Naive thymus-derived CD4-positive, alpha-beta T cell (primary cell): ENCODE measurements at places on chromosomes 2 and 18.

DNA sequence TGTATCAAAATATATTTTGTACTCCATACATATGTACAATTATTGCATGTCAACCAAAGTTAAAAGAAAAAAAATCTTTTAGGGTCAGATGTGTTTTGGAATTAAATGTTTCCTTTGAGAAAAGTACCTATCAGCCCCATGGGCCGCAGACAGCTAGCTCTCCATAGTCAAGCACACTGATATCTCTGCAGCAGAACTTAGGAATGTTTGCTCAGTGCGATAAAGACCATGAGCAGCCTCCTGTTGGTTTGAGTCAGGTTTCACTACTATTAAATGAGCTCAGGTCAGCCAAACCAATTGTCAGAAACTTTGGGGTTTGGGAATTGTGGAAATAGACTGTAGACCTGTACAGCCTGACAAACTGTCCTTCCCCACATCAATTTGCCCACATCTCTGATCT, 33.7 kb downstream of the LCT start:
- DNase-seq: no peak

DNA sequence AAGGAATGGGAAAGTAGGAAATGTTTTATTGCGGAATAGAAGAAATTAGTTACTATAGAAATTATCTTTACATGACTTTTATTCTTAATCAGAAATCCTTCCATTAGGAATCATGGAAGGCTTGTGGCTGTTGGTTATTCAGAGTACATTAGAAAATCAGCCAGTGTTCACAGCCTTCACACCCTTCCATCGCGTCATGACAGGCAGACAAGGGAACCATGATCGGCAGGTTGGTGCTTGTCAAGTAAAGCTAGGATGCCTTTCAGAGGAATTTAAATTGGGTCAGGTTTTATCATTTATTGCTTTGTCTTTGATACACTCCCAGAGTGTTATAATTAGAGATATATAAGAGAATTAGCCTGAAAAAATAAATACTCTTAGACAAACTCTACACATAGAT, 400.6 kb downstream of the THSD7B start:
- DNase-seq: no peak

GRCh38 chr2:128284037-128284441, 34.6 kb downstream of the HS6ST1 start:
- DNase-seq: no peak

DNA sequence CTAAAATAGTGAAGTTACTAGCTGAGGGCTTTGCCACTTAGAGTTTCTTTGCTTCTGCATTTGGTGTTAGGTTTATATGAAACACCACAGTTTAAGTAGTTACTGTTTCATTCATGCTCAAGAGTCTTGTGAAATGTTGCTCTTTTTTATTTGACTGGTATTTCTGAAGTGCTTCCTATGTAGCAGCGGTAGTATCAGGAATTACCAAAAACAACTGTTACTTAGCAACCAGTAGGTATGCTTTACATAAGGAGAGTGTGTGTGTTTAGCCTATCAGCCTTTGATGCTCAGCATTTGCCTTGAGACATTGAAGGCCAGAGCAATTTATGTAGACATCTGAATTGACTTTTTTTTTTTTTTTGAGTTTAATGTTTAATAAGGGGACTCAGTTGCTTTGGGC, 3.6 kb downstream of the DIS3L2 start:
- no peak for DNase-seq

GRCh38 chr2:2836343-2837070, 505.4 kb upstream of the MYT1L start:
- DNase-seq: no peak

DNA sequence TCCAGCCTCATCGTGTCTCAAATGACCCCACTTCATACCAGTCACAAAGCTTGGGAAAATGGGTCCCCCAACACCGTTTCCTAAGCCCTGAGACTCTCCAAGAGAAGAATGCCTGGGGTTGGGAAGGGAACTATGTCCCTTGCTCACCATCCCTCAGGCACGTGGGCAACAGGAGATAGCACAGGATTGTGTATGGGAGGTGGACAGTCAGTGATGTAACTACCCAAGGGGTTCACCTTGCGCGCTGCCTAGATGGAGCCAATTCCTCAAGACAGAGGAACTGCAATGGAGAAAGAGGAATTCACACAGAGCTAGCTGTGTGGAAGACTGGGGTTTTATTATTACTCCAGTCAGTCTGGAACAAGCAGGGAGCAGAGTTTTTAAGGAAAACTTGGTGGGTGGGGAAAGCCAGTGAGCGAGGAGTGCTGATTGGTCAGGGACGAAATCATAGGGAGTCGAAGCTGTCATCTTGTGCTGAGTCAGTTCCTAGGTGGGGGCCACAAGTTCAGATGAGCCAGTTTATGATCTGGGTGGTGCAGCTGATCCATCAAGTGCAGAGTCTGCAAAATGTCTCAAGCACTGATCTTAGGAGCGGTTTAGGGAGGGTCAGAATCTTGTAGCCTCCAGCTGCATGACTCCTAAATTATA, 13.8 kb upstream of the CXCR1 start:
- no peak for DNase-seq

DNA sequence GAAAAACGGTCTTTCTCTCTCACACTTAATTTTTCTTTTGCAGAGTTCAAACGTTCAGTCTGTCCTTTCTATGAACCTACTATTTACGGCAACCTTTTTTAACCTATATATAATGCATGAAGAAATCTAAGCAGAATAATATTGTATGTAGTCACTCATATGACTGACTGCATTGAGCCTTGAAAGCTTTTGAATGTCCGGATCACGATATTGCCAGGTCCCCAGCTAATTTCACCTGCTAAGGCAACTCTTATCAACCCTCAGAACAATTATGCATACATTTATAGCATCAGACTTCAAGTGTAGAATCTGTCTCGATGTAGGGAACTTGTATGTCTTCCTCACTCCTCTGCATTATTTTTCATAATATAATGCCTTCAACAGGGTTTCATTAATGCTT, 1083.8 kb upstream of the KLHL29 start:
- no peak for DNase-seq

- DNase-seq: no peak
Measured at GRCh38 chr2:46210063-46210462, 87.1 kb upstream of the EPAS1 start.

- no peak for DNase-seq
Measured at GRCh38 chr2:83742117-83742782, 716.8 kb downstream of the SUCLG1 start.
